Astrocyte (in vitro differentiated cells and primary cell): ENCODE measurements at places on chromosomes 7 and 10.

DNA sequence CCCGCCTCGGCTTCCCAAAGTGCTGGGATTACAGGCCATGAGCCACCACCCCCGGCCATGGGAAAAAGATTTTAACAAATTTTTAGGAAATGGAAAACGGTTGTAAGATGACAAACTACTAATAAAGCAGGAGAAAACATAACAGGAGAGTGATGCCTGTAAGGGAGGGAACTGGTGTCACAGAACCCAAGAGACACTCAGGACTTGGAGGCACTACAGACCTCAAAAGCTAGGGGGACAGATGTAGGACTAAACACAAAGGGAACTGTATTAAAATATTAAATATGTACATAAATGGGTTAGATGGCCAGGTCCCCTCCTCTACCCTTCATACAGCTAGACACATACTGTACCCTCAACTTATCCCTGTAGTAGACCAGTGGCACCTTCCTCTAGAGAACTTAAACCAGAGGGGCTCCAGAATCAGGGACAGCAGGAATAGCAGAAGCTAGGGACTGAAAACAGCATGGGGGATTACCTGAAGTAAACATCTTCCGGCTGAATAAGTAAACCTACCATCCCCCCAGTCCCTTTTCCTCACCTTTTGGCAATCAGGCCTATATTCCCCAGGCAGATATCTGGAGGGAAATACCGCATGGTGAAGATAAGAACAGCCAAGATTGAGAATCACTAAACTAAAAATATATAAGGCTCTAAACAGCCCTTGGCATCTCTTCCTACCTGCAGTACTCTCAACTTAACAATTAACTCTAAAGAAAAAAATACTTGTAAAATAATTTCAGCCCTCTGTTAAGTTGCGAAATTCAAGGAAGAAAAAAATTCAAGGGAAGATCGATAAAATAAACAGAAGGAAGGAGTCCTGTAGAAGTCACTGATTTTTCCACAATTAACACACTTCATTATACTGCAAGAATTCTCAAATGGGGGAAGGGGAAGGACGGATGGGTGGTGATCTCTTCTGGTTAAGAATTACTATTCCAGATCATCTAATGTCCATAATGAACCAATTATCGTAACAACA lies 15.5 kb downstream of the TM9SF3 start:
- no peak for DNase-seq

DNA sequence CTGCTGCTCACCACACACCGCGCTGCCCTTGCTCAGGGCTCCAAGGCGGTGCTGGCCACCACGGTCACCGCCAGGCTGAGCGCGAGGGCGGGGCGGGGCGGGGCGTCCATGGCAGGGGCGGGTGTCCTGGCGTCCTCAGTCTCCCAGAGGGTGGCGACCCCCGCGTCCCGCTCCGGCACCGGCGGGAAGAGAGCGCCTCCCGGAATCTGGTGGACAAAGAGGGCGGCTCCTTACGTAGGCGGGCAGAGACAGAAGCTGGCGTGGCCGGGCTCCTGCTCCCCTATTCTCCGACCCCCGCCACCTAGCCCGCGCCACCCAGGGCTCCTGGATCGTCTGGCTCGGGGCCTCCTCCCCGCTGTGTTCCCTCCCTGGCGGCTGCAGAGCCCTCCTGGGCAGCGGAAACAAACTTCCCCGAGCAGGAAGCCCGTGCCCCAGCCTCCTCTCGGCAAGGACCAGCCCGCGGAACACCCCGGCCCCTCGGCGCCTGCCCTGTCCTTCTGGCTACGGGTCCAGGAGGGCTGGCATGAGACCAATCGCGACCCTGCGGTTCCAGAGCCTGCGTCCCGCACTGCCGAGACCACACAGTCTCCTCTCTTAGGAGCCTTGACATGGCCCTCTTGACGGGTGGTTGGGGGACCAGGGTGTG lies 133.8 kb upstream of the ZNF92 start:
- DNase-seq: peak; percentile 14

DNA sequence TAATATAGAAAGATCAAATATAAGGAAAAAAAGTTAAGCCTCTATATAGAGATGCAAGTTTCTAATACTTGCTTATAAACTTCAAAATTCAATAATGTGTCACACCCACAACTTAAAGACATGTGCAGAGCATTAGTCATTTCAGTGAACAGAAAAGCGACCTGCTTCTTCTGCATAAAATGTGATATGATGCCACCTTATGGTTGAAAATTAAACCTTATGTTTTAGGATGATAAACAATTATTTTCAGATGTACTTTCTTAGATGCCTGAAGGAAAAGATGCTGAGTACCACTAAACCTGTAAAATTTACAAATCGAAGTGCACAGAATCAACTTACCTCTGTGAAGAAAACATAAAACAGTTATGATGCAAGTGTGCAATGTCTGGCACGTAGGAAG lies 96.0 kb downstream of the MTERF1 start:
- DNase-seq: peak; percentile 58

- DNase-seq: no peak
Measured at GRCh38 chr7:32378988-32379387, 111.2 kb downstream of the LSM5 start.
